WERI-Rb-1 (cell line): ENCODE measurements at places on chromosomes 3 and 15.

DNA sequence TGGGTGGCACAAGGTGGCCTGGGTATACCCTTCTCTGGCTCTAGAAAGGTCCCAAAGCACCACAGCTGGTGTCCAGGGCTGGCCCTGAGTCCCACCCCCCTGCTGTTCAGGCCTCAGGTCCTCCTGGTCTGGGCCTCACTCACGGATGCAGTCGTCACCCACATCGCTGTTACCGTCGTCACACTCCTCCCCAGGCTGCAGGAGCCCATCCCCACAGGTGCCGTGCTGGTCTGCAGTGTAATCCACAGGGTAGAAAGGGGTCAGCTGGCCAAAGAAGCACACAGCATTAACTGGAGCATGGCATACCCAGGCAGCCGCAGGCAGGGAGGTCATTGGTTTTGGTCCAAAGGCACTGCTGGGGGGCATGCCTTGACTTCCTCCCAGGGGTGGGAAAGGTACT lies 28.4 kb downstream of the EAF1 start:
- no peak for DNase-seq

DNA sequence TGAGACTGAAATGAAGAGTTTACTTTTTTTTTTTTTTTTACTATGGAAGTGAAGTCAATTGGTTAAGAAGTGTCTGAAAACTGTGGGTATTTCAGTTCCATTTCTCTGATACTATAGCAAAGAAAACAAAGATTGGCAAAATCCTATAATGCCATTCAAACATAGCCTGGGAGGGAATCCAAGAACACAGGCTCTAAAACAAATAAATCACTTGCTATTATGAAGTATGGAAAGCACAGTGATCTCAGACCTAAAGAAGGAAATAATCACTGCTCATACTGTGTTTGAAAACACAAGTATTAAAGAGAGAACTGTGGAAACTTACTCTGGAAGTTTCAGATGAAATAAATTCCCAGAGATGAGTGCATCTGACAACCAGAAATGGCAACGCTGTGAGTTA lies 12.0 kb downstream of the SAMMSON start:
- no peak for DNase-seq

DNA sequence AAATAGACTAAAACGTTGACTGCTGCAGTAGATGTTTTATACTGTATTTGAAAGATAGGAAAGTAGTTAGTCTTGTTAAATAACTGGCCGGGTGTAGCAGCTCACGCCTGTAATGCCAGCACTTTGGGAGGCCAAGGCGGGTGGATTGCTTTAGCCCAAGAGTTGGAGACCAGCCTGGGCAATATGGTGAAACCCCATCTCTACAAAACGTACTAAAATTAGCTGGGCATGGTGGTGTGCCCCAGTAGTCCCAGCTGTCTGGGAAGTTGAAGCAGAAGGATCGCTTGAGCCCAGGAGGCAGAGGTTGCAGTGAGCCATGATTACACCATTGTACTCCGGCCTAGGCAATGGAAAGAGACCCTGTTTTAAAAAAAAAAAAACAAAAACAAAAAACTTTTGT lies 60.5 kb upstream of the ULK4 start:
- no peak for DNase-seq

DNA sequence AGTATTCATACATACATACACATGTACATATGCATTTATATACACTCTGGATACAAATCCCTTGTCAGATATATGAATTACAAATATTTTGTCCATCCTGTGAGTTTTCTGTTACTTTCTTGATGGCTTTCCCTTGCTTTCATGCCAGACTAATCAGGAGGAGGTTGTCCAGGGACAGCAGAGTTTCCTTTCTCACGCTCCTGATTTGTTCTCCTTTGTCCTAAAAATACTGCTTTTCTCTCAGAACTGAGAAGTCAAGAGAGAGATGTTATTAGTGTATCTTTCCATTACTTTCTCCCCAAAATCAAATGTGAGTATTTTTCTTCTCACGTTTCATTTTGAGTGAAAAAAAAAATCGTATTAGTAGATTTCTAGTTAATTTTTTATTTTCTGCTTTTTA lies 12.1 kb upstream of the TCAIM start:
- no peak for DNase-seq

GRCh38 chr3:38562467-38562925 lies 66.4 kb downstream of the EXOG start:
- no peak for DNase-seq

- DNase-seq, result no peak
Measured at GRCh38 chr3:195440379-195440778, 2.4 kb downstream of the ACAP2 start.

GRCh38 chr3:124802702-124803101 lies 72.5 kb downstream of the UMPS start:
- no peak for DNase-seq

- DNase-seq, result no peak
Measured at GRCh38 chr3:160660902-160661301, 16.1 kb upstream of the ARL14 start.

- DNase-seq, result no peak
Measured at GRCh38 chr3:64174328-64174727, 50.9 kb downstream of the PRICKLE2 start.

DNA sequence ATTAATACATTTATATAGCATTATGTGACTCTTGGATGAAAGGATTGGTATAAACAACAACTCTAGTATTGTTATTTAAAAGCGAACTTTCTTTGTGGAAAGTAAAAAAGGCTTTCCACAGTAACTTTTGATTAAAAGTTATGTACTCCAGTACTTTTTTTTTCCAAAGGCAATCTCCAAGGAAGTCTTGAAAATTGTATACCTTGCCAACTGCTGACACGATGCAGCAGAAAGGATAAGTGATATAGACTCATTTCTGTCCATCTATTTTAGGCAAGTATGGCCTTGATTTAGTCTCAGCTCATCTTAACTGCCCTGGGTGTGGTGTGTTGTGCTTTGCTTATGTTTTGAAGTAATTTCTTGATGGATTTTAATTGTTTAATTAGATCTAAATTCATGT lies 79.7 kb downstream of the OTOL1 start:
- DNase-seq, result no peak

- no peak for DNase-seq
Measured at GRCh38 chr3:29880809-29881208, 599.9 kb downstream of the RBMS3 start.

DNA sequence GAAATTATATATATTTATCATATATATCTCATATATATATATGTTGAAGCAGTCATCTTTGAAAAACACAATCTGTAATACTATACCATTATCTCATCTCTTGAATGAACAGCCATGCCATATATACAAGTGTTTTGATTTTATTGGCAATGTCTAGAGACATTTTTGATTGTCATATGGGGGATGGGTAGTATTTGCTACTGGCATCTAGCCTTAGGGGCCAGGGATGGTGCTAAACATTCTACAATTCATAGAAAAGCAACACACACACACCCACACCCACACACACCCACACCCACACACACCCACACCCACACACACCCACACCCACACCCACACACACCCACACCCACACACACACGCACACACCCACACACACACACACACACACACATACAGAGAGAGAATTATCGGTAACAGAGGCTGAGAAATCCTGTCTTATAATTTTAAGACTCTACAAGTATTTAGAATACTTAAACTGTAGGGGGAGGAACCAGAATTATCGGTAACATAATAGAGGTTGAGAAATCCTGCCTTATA lies 11.1 kb upstream of the PIK3R4 start:
- DNase-seq, result no peak

GRCh38 chr3:4222574-4223175 lies 80.5 kb upstream of the SETMAR start:
- DNase-seq, result no peak

- no peak for DNase-seq
Measured at GRCh38 chr3:195886181-195887141, 21.9 kb downstream of the TNK2 start.

DNA sequence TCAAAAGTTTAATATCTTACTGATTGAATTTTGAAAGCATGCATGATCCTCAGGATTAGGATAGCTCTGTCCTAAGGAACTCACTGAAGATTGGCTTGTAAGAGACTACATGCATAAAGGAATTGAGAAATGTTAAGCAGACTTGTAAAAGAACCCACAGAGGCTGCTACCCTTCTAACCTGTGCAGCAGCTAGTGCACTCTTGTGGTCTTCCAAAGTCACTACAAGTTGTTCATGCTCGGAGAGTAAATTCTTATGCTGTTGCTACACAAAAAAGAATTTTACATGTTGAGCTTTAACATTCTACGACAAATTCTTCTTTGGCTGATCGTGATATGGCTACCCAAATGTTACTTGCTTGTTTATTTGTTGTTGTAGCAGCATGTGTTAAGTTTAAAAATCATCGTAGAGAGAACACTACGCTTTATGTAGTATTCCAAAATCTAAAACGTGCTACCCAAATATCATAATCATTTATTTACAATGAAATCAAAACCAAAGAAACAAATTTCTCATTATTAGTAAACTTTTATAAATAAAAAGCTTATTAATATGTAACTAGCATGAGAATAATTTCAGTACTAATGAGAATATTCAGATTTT lies 55.0 kb downstream of the GOLIM4 start:
- peak; percentile 29 for DNase-seq

DNA sequence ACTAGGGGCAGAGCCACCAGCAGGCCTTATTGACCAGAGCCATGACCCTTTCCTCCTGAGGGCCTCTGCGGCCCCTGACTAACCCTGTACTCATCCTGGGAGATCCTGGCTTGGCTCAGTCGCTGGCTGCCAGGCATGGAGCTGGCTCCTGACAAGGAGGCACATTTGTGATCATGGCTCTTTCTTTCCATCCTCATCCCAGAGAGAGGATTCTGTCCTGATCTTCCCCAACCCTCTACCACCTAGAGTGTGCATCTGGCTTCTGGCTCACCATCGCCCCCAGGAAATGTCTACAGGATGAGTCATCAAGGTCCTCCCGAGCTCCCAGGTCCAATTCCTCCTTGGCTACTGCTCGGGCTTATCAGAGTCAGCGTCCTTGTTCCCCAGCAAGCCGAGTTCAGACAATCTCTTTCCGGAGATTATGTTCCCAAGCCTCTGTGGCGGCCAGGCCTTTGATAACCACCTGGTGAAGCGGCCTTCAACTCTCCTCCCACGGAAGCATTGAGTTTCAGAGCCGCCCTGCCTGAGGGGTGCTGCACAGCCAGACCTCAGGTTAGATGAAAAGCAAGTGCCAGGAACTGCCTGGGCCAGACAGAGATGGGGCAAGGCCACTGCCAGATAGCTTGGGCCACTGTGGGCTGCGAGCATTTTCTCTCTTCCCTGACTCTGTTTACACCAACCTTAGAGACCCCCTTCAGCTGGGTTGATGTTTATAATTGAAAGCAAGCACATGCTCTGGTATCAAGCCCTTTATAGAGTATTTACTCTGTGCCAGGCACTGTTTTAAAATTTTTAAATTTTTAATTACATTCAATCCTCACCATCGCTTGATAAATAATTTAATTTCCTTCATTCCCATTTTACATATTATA lies 44.3 kb upstream of the MRPS22 start:
- DNase-seq, result peak; percentile 75

DNA sequence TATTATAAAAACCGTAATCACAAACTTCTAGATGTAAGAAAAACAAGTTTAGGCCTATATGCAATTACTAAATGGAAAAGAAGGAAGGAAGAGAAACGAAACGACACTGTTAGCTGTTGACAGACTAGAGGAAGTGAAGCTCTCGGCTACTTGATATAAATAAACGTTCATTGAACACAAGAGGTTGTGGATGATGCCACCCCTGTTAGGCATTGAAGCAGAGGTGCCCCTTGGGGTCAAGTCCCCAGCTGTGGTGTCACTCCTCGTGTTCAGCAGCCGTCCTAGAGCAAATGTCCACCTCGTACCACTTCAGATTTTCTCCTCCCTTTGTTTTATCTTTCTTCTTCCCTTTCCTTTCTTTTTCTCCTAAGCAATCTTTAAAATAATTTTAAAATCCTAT lies 146.5 kb upstream of the UBE2E1 start:
- DNase-seq, result no peak

- no peak for DNase-seq
Measured at GRCh38 chr15:76206325-76206976, 104.8 kb downstream of the ETFA start.

- no peak for DNase-seq
Measured at GRCh38 chr3:114466816-114467215, 173.0 kb downstream of the TIGIT start.

DNA sequence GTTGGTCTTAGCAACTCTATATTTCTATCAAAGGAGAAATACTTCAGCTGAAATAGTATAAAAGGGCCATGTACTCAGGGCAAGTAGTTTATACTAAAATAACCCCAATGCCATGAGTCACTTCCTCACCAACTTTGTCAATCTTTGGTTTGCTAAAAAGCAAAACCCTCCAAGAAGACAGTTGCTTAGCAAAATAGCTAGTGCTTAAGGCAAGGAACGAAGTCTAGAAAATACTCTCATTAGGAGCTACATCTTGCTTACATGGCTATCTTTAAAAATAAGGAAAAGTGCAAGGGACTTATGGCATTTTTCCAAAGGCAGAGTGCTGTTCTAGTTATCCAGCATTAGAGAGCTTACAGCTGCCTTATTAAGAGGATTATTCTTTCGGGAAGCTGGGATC lies 28.4 kb downstream of the P3H2 start:
- no peak for DNase-seq

GRCh38 chr15:64738226-64739095 lies 36.9 kb downstream of the RBPMS2 start:
- DNase-seq, result no peak

- DNase-seq, result no peak
Measured at GRCh38 chr3:150746791-150747590, 16.0 kb downstream of the SIAH2 start.

DNA sequence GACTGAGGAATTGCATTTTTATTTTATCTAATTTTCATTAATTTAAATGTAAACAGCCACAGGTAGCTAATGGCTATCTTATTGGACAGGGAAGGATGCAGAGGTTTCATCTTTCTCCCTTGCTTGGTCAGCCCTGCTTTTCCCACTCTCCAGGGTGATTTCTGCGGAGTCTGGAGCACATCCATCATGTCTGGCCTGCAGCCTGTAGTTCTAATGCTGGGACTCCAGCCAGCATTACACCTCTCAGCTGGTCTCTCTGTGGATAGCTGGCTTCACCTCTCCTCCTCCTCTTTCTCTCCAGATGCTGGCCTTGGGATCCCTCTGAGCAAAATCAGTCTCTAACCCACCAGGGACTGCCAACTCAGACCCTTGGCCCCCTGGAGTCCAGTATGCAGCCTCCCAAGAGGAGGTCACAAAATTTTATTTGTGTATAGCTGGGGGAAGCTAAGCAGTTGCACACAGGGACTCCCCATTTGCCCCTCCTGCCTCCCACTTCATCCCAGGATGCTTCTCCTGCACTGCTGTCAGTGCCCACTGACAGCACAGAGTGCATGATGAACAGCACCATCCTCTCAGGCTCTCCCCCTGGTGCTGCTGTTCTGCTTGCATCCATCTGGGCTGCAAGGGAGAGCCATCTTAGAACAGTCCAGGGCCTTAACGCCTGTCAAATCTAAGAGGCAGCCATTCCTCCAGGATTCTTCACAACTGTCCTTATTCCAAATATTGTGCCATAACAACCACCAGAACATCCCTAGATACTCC lies 1.7 kb downstream of the BFSP2 start:
- no peak for DNase-seq

DNA sequence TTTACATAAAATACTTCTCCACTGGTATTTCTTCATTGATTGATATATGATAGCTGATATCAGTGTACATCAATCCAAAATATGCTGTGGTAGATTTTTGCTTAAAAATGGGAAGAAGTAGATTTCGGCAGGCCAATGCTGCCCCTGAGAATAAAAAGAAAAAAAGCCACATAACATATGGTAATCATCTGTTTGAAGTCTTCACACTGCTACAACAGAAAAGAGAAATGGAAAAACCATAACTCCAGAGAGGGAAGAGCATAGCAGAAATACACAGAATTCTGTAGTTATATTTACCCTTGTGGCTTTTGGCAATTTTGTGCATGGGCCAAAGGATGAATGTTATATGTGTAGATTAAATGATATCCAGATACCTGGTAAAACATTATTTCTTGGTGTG lies 143.1 kb upstream of the KCNMB2 start:
- DNase-seq, result no peak
